NB4 (cell line): ENCODE measurements at places on chromosomes 6 and 20.

DNA sequence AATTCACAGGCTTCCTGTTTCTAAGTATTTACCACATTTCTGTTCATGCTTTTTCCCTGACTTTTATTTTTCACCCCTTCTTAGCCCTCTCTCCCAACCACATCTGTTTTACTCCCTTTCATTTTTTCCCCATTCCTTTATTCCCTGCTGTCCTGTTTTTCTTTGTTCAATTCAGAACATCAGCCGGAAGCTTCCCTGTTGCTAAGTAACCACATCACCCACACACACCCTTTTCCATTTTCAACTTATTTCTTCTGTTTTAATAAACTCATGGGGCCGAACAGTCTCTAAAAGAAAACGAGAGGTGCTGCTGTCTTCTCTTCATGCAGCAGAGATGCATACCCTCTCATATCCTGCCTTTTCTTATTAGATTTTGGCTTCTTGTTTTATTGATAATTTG is 53.5 kb upstream of the CEP85L start:
- no peak for DNase-seq

DNA sequence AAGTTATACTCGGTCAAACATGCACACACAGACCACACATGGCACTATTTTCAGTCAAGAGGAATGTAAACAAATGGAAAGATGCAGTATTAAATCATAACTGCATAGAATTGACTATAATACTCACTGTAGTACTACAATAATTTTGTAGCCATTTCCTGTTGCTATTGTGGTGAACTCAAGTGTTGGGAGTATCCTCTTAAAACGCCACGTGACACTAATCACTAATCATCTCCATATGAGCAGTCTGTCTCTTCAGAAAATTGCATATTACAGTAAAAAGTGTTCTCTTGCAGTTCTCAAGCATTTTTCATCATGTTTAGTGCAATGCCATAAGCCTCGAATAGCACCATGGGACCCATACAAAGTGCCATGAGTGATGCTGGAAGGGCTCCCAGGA is 258.7 kb upstream of the ID4 start:
- no peak for DNase-seq

DNA sequence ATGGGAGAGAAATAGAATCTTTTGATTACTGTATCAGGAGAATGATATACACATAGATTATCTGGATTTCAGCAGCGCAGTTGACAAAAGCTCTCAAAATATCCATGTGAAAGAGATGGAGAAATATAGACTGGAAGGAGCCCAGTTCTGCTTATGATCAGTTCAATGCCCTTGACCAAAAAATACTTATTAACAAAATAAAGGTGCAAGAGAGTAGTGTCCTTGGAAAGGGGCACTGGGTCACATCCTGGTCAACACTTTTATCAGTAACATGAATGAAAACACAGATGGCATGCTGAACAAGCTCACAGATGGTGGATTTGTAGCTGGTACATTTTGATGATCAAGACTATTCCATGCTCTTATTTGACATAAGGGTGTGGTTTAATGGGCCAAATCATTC is 63.9 kb upstream of the PLEKHG1 start:
- no peak for DNase-seq

- peak; percentile 78 for DNase-seq
Observed at GRCh38 chr20:59571551-59572314, 32.6 kb upstream of the PHACTR3 start.

GRCh38 chr20:38094373-38094891 is 60.9 kb downstream of the RPRD1B start:
- DNase-seq, result peak; percentile 94

DNA sequence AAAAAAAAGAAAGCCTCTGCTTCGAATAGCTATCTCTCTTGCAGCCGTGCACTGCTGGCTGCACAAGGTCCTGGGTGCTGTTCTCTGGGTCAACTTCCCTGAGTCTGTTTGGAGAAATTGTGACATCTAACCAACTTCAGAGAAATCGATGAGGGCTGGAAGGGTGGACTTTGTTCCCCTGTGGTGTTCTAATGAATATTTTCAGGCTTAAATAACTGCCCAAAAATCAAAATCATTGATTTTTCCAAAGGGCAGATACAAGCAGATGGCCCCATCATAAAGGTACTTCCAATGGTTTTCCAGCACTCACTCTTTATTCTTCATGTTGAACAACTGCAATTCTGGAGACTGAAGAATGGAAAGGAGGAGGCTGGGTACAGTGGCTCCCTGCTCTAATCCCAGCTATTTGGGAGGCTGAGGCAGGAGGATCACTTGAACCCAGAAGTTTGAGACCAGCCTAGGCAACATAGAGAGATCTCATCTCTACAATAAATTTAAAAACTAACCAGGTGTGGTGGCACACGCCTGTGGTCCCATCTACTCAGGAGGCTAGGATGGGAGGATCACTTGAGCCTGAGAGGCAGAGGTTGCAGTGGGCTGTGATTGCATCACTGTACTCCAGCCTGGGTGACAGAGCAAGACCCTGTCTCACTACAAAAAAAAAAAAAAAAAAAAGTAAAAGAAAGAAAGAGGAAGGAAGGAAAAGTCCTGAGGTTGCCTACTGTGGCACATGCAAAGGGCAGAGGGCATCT is 59.1 kb downstream of the FOXA2 start:
- no peak for DNase-seq
